HAP-1 (cell line): ENCODE measurements at places on chromosomes 16 and 17.

GRCh38 chr17:80781807-80782277, 209.8 kb upstream of the CHMP6 start:
- DNase-seq, result no peak

- DNase-seq, result no peak
Observed at GRCh38 chr16:56880176-56880575, 15.2 kb downstream of the SLC12A3 start.

- DNase-seq, result no peak
Observed at GRCh38 chr17:60656499-60656898, 21.2 kb upstream of the BCAS3 start.

DNA sequence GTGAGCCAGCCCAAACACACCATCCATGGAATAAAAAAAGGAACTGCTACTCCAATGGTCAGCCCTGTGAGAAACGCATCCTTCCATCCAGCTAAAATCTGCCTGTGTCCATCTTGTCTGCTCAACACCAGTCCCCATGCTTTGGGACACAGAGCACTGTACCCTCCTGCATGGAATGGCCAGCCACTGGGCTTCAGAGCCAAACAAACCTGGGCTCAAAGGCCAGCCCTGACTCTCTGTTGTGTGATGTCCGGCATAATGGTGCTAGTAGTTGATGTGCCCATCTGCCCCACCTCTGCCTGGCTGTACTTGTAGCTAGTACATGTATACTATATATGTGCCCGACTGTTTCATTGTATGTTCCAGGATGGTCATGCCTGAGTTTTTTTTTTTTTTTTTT, 77.6 kb upstream of the AMZ2 start:
- DNase-seq, result no peak

- DNase-seq, result no peak
Observed at GRCh38 chr16:48901712-48902374, 291.9 kb upstream of the N4BP1 start.

- DNase-seq, result peak; percentile 45
Observed at GRCh38 chr16:28161626-28162025, 50.1 kb downstream of the XPO6 start.

DNA sequence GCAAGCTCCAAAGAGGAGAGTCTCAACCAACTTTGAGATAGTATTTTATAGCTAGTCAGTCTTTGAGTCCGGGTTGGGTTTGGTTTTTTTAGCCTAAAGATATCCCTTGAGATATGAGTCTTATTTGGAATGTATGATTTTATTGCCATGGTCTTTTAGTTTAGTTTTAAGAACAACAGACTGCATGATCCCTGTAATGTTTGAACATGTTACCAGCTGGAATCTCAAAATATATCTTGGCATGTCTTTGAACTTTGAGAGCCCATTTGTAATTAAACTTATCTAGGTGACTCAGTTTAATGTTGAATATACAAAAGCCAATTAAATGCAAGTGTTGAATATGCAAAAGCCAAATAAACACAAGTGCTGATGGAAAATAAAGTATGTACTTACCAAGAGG, 100.6 kb downstream of the TANGO6 start:
- no peak for DNase-seq

GRCh38 chr17:69525920-69526841, 111.7 kb downstream of the MAP2K6 start:
- peak; percentile 54 for DNase-seq
